ENCODE measurements at places on chromosomes 2 and 18.
A peak's percentile ranks its signal among the peaks of the same experiment; 100 is the strongest.

DNA sequence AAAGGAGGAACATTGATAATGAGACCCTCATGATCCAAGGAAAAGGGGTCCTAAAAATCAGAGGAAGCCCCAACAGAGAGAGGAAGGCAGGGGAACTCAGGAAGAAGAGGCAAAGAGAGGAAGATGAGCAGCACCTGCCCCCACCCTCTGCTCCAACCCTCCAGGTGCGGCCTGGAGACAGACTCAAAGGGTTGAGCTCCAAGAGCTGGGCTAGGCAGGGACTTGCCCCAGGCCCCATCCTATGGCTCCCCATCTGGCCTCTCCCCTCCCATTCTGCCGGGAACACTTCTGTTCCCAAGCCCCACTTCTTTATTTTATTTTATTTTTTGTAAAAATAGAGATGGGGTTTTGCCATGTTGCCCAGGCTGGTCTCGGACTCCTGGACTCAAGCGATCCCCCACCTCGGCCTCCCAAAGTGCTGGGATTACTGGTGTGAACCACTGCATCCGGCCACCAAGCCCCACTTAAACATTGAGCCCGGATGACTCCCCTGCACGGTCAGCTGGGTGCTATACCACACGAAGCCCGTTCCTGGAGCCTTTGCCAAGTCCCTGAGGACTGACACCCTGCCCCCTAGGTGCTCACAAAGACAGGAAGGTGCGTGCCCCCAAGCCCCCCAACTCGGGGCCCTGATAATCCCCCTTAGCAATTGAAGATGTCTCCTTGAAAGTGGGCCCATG, 3.8 kb upstream of the GPR55 start:
- DNase-seq: peak; percentile 5

DNA sequence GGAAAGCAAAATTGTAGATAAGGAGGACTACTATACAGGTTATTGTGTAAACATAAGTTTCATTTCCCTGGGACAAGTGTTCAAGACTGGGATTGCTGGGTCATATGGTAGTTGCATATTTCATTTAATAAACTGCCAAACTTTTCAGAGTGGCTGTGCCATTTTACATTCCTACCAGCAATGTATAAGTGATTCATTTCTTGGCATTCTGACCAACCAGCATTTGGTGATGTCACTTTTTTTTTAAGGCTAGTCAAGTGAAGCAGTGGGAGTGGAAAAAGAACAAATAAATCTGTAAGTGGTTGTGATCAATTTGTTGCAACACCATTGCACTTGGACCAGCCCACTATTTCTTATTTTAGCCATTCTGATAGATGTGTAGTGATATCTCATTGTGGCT, 5.2 kb upstream of the CHCHD5 start:
- DNase-seq: no peak

- DNase-seq: no peak
These were observed 38.6 kb downstream of the MGAT4A start for GRCh38 chr2:98692090-98693054.

DNA sequence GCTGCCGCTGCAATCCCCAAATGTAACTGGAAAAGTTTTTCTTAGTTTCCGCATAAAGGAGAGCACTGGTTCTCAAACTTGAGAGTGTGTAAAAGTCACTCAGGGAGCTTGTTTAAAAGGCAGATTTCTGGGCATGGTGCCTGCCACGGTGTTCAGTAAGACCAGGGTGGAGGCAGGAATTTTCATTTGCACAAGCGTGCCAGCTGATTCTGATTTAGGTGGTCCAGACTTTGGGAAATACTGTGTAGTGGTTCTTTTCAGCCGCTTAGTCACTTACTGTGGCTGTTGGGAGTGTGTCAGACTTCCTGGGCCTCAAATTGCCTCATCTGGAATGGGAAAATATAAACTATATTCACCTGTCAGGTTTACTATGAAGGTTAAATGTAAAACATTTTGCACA, 788 bp downstream of the ARMC9 start:
- DNase-seq: no peak

DNA sequence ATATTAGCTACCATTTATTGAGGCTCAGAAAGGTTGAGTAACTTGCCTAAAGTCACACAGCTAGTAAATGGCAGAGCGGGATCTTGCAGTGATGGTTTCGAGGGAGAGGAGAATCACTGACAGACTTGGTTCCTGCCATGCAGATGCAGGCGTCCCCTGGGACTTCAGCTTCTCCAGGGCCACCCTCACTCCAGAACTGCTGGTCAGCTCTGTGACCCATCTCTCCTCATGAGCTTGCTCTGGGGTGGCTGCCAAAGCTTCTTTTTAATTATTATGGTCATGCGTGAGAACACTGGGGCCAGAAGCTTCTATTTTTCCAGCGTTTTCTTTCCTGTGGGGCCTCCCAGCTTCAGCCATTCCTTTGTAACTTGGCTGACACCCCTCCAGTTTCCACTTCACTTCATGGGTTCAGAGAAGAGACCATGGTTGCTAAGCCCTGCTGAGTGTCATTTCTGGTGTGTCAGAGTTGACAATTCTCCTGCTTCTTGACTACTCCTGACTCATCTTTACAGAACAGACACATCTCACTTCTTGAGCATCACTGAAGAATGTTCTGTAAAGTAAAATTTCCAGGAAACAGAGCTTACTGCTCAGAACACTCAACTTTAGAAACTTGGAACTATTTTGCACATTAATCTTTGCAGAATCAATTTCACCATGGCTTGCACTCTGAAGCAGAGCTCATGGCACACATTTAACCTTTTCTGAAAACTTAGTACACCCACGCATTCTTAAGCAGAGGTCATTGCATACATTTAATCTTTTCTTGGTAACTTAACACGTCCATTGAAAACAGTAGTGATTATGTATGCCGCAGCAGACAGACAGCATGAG, 70.4 kb downstream of the IL1R2 start:
- no peak for DNase-seq

- DNase-seq: no peak
These were observed 47.6 kb downstream of the GPD2 start for GRCh38 chr2:156483741-156484173.

- DNase-seq: peak; percentile 38
These were observed 68.6 kb upstream of the PELI1 start for GRCh38 chr2:64212801-64213321.

DNA sequence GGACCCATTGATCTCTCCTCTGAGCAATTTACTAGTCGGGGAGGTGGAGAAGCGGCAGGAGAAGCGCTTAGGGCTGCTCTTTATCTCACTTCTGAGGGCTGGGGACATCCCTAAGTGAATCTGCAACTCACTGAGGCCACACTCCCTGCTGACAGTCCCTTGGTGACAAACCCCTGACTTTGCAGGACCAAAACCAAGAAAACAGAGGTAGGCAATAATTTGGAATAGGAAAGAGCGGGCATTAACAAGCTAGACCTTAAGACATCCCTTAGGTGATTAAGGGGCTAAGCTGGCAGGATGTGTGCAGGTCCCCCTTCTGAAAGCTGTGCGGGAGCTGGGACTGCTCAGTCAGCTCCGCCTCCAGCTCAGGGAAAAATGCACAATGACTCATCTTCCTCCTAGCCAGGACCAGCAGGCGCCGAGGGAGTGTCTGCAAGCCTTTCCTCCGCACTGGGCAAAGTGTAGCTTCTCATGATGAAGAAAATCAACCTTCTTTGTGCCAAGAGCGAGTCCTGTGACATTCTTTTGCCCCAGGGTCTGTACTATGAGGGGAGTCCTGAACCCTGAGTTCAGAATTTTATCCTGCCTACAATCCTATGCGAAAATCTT, 63.3 kb downstream of the BOD1L2 start:
- no peak for DNase-seq

GRCh38 chr2:207038299-207038698, 99.0 kb downstream of the CPO start:
- DNase-seq: no peak

GRCh38 chr2:119523952-119524694, at the start of gene SCTR:
Gene SCTR, minus strand, starts transcription at chr2:119524483. Its CDS starts 257 bp downstream, at chr2:119524226.
- no peak for DNase-seq

DNA sequence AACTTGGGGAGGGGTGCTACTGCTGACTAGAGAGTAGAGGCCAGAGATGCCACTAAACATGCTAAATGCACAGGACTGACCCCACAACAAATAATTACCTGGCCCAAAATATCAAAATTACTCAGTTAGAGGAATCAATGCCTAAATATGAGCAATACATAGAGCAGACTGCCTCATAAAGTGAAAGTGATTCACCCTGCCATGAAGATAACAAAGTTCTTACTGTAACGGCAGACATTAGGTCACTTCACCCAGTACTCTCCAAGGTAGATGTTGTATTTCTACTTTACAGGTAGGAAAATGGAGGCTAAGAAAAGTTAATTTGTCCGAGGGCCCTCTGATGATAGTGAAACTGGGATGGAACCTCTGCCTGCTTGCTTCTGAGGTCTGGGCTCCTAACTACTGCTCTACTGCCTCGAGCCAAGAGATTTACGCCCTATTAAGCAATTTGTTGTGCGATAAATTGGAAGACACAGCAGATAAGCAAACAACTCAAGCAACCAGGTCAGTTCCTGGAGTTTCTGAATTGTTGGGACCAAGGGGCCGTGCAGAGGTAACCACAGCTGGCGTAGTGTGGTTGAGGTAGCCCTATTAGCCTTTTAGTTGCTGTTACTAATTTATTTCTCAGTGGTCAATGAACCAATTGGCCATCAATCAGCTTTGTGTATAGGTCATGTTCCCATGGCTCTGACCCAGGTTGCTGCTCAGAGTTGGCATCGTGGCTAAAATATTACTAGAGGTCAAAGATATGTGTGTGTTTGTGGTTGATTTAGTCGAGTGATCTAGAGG, 4.8 kb downstream of the DHRS9 start:
- no peak for DNase-seq

GRCh38 chr18:30748541-30748940, 294.0 kb downstream of the DSC3 start:
- DNase-seq: no peak

DNA sequence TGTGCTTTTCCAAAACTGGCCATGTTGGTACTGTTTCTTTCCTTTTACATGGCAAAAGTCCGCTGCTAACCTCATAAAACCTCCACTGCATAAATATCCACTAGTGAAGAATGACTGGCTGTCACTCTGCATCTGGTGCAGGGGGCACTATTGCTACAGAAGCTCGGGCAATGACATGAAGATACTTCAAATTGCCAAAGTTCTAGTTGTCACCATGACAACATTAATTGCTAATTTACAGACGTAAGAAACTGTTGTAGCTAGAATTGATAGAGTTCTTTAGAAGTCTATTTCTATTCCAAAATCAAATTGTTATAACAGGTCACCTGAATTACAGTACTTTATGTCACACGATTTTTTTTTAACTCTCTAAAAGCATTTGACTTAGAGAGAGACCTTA, 845 bp downstream of the CFAP210 start:
- no peak for DNase-seq

DNA sequence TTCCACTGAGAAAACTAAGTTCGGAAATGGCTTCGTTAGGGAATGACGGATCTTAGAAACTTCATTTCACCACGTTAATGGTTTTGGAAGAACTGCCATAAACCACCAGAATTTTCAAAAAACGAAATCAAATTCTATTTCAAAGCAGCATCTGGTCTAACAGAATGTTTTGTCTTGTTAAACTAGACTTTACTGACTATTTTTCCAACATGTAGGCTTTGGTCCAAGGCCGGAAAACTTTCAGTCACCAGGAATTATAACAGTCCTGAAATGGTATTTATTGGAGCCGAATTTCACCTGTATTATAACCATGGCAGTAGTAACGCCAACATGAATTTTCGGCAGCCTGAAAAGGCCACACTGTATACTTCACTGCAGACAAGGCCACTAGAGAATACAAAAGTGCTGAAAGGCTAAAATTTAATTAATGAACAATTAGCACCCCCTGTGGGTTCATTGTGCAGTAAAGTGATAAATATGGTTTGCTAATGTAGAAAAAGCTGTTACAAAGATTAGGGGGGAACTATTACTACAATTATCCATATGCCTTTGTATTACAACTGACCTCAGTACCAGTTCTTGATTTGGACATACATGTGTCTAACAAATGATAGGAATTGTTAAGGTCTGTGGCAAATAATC, 116.4 kb downstream of the ZNF521 start:
- DNase-seq: no peak

GRCh38 chr2:135948642-135949355, 36.6 kb downstream of the DARS1 start:
- no peak for DNase-seq

- peak; percentile 2 for DNase-seq
These were observed 45.9 kb downstream of the HS1BP3 start for GRCh38 chr2:20604951-20605381.

GRCh38 chr2:157267476-157267875, 10.0 kb downstream of the GALNT5 start:
- no peak for DNase-seq

GRCh38 chr2:20061476-20061875, 10.0 kb upstream of the LAPTM4A start:
- DNase-seq: no peak

- DNase-seq: no peak
These were observed 68.0 kb downstream of the COBLL1 start for GRCh38 chr2:164773635-164774034.

DNA sequence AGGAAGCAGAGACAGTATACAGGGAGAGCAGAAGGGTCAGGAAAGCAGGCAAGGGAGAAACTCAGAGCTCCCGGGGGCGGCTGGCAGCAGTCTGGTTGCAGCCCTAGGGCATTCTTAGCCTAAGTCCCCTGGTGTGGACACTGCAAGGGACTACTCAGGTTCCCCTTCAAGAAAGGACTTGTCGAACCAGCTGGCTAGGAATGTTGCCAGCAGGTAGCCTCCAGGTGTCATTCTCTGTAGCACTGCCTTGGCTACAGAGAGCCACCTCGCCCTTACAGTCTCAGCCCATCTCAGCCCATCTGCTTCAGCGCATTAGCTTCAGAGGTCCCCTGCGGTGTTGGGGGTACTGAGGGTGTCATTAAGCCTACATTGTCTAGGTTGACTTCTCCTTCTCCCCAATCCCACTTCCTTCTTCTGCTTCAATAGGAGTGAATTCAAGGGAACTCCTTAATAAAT, 11.3 kb upstream of the TMSB10 start:
- peak; percentile 35 for DNase-seq

- no peak for DNase-seq
These were observed 2.1 kb downstream of the DOCK10 start for GRCh38 chr2:225040142-225040541.

- no peak for DNase-seq
These were observed 180.9 kb upstream of the TWIST2 start for GRCh38 chr2:238667008-238667407.

GRCh38 chr2:45439788-45440773, 171.0 kb downstream of the SRBD1 start:
- no peak for DNase-seq

DNA sequence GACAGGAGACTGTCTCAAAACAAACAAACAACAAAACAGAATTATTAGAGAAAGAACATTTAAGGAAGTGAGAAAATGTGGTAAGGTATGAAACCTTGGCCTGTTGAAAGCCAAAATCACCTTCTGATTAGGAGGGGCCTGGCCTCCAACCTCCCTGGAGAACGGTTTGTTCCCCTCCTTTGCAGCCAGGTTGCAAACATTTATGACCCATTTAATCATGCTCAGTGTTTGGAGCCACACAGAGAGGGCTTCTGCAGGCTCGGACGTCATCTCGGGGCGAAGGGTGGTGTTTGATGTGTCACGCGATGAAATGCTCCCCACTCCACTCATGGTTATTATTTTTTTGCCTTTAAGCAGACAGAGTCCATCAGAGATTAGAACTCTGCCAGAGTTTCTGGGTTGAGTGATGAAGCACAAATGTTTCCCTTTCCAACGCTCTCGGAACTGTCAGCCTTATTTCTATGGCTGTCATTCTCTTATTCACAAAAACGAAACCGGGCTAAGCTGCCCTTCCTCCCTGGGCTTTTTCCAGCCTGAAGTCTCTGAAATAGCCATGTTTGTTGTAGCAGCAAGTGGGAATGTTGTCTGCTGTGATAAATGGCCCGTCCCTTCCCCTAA, 33.6 kb upstream of the ROCK2 start:
- DNase-seq: no peak

- no peak for DNase-seq
These were observed 154.2 kb downstream of the ATP9B start for GRCh38 chr18:79223431-79223830.
